ENCODE measurements at places on chromosomes 11 and 22. TPM values are rescaled to one million over a fixed set of nuclear protein-coding genes. Genes with fewer than 3 reads are reported as not detected.

DNA sequence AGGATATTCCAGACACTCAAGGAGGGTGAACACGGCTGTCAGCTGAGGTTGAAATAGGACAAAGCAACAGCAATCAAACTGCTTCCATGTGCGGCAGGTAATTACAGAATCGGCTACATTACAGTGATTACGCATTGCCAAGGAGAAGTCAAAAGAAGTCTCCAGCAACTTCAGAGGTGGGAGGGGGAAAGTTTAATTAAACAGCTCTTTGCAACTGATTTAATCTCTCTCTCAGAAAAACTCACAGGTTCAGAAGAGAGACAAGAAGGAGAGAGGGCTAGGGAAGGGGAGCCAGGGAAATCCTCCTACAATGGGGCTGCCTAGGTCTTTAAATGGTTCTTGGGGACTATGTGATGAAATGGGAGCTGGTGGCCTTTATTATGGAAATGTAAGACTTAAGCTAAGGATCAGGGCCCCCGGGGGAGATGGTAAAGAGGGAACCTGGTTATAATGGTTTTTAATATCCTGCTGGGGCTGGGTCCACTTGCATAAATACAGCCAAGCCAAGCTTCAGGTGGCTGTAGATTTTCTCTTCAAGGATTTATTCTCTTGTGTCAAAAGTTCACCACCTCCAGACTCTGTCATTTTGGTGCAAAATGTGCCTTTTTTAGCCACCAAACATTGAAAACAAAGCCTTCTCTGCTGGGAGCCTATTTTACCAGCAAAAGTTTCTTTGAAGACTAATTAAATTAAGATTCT is 354.7 kb upstream of the NARS2 start:
- DNase-seq: no peak

GRCh38 chr11:64285885-64286800 is 495 bp downstream of the GPR137 start:
- peak; percentile 33 for DNase-seq

DNA sequence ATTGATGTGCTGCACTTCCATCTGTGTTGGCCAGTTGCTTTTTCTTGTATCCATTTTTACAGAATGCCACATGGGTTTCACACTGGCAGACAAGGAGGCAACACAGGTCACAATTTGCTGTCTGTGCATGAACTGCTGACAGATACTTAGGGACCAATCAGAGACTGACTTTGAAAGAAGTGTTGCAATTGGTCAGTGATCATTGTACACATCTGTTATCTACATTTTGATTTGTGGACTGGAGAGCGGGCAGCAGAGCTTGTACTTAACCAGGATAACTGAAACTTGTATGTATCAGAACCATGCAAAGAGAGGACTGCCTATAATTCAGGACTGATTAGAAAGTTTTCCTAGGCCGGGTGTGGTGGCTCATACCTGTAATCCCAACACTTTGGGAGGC is 21.8 kb downstream of the PRR5 start:
- peak; percentile 41 for DNase-seq

GRCh38 chr11:113131036-113131775 is 170.0 kb downstream of the NCAM1 start:
- peak; percentile 32 for DNase-seq

GRCh38 chr11:37370817-37371216 is 772.8 kb upstream of the RAG2 start:
- DNase-seq: no peak

DNA sequence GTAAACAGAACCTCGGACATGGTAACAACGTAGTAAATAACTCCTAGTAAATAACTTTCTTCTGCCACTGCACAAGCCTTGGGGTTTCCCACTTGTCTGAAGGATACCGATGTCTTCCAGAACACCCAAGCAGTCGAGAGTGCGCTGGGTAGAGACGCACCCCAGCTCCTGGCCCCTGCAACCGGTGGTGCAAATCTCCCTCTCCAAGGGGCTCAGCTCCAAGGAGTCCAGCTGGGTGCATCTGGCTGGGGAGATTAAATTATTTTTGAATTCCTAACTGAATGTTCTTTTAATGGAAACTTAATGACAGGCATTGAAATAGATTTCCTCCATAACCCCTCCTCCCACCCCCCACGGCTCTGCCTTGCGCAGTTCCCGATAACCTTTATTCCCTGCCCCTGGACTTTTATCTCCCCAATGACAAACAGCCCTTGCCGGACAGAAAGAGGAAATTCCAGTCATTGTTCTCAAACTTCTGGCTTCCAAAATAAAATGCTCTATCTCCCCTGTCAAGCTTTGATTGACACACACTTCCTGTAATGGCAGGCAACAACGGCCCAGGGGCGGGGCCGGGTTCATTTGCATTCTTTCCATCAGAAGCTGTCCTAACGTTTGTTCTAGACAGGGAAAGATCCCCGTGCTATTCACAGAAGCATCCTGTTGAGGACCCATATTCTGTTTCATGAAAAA is 31.2 kb downstream of the KCNJ1 start:
- DNase-seq: no peak

DNA sequence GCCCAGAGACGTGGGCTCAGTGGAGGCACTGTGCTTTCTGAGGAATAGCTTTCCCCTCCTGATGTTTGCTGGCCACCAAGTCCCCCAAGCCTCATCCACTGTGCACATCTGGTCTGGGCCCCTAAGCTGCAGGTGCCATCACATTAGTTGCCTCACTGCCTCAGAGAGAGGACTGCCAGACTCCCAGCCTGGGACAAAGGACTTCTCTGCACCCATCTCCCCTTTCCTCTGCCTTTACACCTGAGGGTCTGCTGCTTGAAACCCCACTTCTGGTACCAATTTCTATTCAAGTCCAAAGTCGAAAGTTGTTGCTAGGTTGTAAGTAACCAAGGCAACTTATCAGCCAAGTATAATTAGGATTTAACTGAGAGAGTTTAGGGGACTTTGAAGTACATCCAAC is 3.7 kb upstream of the LZTR1 start:
- DNase-seq: no peak

DNA sequence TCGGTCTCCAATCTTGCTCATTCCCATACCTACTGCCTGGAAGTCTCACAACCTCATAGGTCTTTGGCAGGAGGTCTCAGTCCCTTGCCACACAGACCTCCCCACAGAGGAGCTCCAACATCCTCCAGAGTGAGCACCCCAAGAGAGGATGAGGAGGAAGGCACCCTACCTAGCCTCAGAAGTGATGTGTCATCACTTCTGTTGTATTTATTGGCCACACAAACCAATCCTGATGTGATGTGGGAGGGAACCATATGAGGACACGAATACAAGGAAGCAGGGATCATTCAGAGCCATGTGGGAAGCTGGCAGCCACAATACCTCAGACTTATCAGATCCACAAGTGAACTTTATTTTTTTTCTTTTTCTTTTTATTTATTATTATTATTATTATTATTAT is 9.0 kb upstream of the UPK2 start:
- DNase-seq: no peak

The KRTAP5-11 gene
- not detected for total RNA-seq

The FGF19 gene
- total RNA-seq: not detected

The MTNR1B gene
- not detected for total RNA-seq

The MPPED2 gene
- 0.74 TPM for total RNA-seq

The OR2D2 gene
- not detected for total RNA-seq

The EMID1 gene
- 9.0 TPM for total RNA-seq

The FREY1 gene
- 0.23 TPM for total RNA-seq

The OR2AG1 gene
- total RNA-seq: not detected

The MS4A15 gene
- not detected for total RNA-seq
